ENCODE measurements at places on chromosomes 11 and 22. TPM values are rescaled to one million over a fixed set of nuclear protein-coding genes. Genes with fewer than 3 reads are reported as not detected.

DNA sequence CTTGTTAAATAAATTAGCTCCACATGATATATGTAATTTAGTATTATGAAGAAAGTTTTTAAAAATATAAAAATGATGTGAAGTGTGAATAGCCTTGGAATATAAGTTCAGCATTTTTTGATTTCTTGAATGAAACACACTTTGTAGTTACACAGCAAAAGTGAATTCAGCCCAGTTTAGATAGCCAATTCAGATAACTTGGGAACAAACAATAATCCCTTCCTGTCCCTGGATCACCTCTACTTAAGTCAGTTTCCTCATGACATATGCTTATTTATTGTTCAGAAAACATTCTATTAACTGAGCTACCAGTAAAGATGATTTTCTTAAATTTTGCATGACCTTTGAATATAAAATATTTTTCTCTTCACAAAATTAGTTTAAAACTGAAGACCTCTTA, 107.4 kb downstream of the PGR start:
- no peak for DNase-seq

ZNF202 gene
- 2.5 TPM for total RNA-seq

GRCh38 chr22:31579835-31580242, 82.2 kb downstream of the PISD start:
- DNase-seq, result no peak

GRCh38 chr22:32206774-32207758, 2.2 kb upstream of the RFPL2 start:
- peak; percentile 4 for DNase-seq

- DNase-seq, result no peak
These were observed 26.6 kb upstream of the SEPTIN5 start for GRCh38 chr22:19687561-19688300.

- DNase-seq, result peak; percentile 97
These were observed 59.2 kb downstream of the CACNG2 start for GRCh38 chr22:36644333-36644757.

- no peak for DNase-seq
These were observed 11.9 kb downstream of the DKK3 start for GRCh38 chr11:11996321-11997048.

- no peak for DNase-seq
These were observed 40.5 kb downstream of the NCAM1 start for GRCh38 chr11:113001709-113002108.

MYH9 gene
- 339 TPM for total RNA-seq

DNA sequence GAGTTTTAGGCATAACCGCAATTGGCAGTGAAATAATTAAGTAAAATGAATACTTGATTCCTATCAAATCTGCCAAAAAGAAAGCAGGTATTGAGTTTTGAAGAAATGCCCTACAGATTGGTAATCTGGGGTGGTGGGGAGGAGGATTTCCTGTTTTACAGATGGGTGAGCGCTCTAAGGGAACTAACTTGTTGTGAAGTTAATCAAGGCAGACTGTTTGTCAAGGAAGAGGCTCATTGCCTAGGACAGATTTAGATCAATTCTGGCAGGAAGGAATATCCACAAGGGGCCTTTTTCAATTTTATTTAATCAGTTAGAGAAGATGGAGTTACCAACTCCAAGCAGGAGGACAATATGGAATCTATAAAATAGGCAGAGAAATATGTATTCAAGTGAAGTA, 271.5 kb upstream of the CCDC90B start:
- no peak for DNase-seq

GRCh38 chr11:6482441-6482840, 1.1 kb downstream of the TIMM10B start:
- DNase-seq, result no peak

EFCAB6 gene
- 2.7 TPM for total RNA-seq

DNA sequence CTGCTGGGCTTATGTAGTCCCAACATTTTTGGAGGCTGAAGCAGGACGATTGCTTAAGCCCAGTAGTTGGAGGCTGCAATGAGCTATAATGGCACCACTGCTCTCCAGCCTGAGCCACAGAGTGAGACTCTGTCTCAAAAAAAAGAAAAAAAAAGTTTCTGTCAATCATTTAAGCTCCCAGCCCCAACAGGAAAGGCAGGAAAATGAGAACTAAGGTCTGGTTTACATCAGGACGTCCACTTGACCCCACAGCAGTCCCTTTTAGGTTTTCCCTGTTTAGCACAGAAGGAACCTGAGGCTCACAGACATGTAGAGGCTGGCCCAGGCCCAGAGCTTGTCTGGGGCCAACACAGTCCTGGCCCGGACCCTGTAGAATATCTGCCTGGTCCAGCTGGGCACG, 9.2 kb upstream of the TTLL1 start:
- no peak for DNase-seq

DNA sequence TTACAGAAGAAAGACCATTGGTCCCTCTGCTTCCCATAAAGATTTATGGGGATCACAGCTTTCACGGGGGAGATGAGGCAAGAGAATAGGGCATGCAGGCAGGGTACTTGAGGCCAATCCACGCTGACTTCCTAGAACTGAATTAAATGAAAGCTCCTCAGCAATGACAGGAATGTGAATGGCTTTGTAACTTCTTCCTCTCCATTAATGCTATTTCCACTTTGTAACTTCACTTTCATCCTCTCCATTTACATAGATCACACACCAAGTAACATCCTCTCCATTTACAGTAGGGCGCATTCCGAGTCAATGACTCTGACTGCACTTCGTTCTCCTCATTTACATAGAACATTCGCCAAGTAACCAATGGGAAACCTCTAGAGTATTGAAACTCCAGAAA, 89.8 kb downstream of the PIWIL4 start:
- no peak for DNase-seq

ANO9 gene
- total RNA-seq, result not detected

GRCh38 chr11:40797981-40798380, 661.5 kb downstream of the LRRC4C start:
- no peak for DNase-seq

DNA sequence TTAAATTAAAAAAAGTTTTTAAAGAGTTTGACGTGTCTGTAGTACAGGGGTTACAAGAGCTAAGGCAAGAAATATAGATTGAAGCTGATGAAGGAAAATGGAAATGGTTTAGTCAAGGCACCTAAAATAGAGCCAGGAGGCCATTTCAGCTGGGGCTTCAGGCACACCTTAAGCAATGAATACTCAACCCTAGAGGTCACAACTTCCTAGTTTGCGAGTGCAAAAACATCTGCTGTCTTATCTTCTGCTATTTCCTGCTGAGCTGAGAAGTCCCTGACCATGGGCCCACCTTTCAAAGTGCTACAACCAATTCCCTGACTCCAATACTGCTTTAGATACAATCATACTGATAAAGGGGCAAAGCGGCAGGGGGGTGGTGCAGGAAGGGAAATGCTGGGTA, 87.4 kb downstream of the DLG2 start:
- no peak for DNase-seq

CPT1A gene
- total RNA-seq, result 16.6 TPM

GRCh38 chr11:62832336-62833234, at the start of gene TEX54:
Gene TEX54, minus strand, starts transcription at chr11:62832841.
- no peak for DNase-seq

- DNase-seq, result peak; percentile 39
These were observed 10.2 kb upstream of the NECTIN1 start for GRCh38 chr11:119739021-119739703.
